ENCODE measurements at places on chromosomes 12 and 14.

- no peak for DNase-seq
These were observed 128.2 kb downstream of the GRIP1 start for GRCh38 chr12:66550626-66551025.

GRCh38 chr14:80477388-80478160, 266.3 kb upstream of the DIO2 start:
- DNase-seq: no peak

DNA sequence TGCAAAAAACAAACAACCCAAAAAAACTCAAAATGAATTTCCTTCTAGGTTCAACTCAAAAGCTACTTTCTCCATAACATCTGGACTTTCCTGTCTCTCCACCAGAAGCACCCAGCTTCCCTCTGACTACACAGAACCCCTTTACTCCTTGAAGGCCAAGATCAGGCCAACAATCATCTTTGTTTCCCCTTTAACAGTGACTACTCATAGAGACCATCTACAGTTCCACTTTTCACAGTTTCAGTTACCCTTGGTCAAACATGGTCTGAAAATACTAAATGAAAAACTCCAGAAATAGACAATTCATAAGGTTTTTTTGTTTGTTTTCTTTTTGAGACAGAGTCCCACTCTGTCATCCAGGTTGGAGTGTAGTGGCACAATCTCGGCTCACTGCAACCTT, 11.8 kb downstream of the GCH1 start:
- DNase-seq: no peak

GRCh38 chr12:4569261-4569660, 7.3 kb downstream of the DYRK4 start:
- DNase-seq: no peak

- no peak for DNase-seq
These were observed 296.6 kb upstream of the KITLG start for GRCh38 chr12:88876857-88877256.

Measured in COLO829 (cell line).